ENCODE measurements at places on chromosomes 6 and 20. TPM values are rescaled to one million over a fixed set of nuclear protein-coding genes. Genes with fewer than 3 reads are reported as not detected.

The NKX2-4 gene
- total RNA-seq, result not detected

DNA sequence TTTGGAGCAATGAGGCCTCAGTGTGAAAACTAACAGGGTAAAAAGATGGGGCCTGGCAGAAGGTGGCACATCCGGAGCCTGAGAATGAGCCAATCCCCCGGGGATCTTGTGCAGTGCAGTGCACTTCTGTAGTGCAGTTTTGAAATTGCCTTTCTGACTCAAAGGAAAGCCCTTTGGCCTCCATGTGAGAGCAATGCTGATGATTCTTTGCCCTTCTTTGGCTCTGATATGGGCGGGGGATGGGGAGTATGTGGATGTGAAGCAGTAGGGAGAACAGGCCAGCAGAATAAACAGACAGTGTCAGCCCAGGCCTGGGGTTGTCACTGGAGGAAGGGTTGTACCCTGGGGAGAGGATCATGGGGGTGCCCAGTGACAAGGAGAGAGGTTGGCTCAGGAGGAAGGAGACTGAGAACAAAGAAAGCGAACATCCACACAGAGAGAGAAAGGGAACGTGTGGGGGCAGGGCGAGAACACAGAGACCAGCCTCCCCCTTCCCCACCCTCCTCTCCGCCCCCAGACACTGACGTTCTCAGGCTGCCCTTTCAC lies 351.2 kb downstream of the CDC5L start:
- H3K4me1 ChIP-seq, result peaks cover 13% of the 10 kb centered on the region
- H3K27ac ChIP-seq, result no peak overlapping the region
- no peak overlapping the region for H3K4me3 ChIP-seq
- peak; percentile 12 for DNase-seq
- no peaks in the 10 kb centered on the region for H3K27me3 ChIP-seq

GRCh38 chr6:11538819-11539468 lies 1.4 kb downstream of the TMEM170B start:
- H3K27me3 ChIP-seq, result peaks cover 8% of the 10 kb centered on the region
- H3K36me3 ChIP-seq, result no peaks in the 10 kb centered on the region

DNA sequence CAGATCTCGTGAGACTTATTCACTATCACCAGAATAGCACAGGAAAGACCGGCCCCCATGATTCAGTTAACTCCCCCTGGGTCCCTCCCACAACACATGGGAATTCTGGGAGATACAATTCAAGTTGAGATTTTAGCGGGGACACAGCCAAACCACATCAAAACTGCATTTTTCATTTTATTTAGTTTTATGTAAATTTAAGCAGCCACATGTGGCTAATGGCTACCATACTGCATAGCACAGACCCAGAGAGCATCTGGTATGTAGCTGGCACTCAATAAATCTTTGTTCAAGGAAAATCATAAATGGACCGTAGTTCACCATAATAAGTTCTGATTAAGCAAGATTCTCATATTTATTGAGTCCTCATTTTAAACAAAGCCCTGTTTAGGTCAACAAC lies 15.3 kb downstream of the GFOD1 start:
- no peaks in the 10 kb centered on the region for H3K27me3 ChIP-seq
- H3K36me3 ChIP-seq, result peaks cover 18% of the 10 kb centered on the region
- H3K27ac ChIP-seq, result no peak overlapping the region
- H3K4me1 ChIP-seq, result peaks cover 27% of the 10 kb centered on the region
- no peak for DNase-seq

GRCh38 chr20:11907621-11908020 lies 10.1 kb upstream of the BTBD3 start:
- no peak overlapping the region for H3K27ac ChIP-seq
- H3K4me3 ChIP-seq, result no peak overlapping the region
- H3K27me3 ChIP-seq, result no peaks in the 10 kb centered on the region
- H3K4me1 ChIP-seq, result peaks cover 5% of the 10 kb centered on the region
- H3K36me3 ChIP-seq, result peaks cover 4% of the 10 kb centered on the region

- no peaks in the 10 kb centered on the region for H3K36me3 ChIP-seq
- H3K4me3 ChIP-seq, result no peak overlapping the region
- DNase-seq, result no peak
- no peaks in the 10 kb centered on the region for H3K4me1 ChIP-seq
- H3K27ac ChIP-seq, result no peak overlapping the region
- H3K27me3 ChIP-seq, result peaks cover 21% of the 10 kb centered on the region
Observed at GRCh38 chr6:29129326-29130012, 21.6 kb downstream of the OR2J3 start.
